Mesangial cell (primary cell): ENCODE measurements at places on chromosomes 4 and X. TPM values are rescaled to one million over a fixed set of nuclear protein-coding genes. Genes with fewer than 3 reads are reported as not detected.

Gene BEND2
- total RNA-seq, result not detected in 2 replicates

Gene SYNPO2
- 0.16 and 2.2 TPM in 2 replicates for total RNA-seq

Gene DKK2
- 0.76 and 0.98 TPM in 2 replicates for total RNA-seq

Gene GPR34
- total RNA-seq, result not detected in 2 replicates

Gene ZNF630
- 0.33 and 1.0 TPM in 2 replicates for total RNA-seq

Gene DUSP21
- total RNA-seq, result not detected in 2 replicates

Gene ARR3
- not detected in 2 replicates for total RNA-seq

Gene DDIT4L
- total RNA-seq, result 0.16 and 0.38 TPM in 2 replicates

Gene L1CAM
- 15.6 and 37.3 TPM in 2 replicates for total RNA-seq

Gene SPRY1
- 3.4 and 35.6 TPM in 2 replicates for total RNA-seq

Gene GPR119
- not detected in 2 replicates for total RNA-seq

Gene SPOCK3
- 0.98 and 2.2 TPM in 2 replicates for total RNA-seq

Gene HTN1
- not detected in 2 replicates for total RNA-seq

Gene PCYT1B
- 0.33 and 0.51 TPM in 2 replicates for total RNA-seq

Gene HSFX1
- total RNA-seq, result 0.13 and 0.81 TPM in 2 replicates

Gene ERAS
- not detected in 2 replicates for total RNA-seq

Gene SERPINA7
- not detected in 2 replicates for total RNA-seq

Gene TLR1
- under 0.01 and 0.49 TPM in 2 replicates for total RNA-seq

Gene CLDN34
- not detected in 2 replicates for total RNA-seq

Gene USP46
- total RNA-seq, result 8.5 and 8.8 TPM in 2 replicates

Gene ARMCX1
- 10.9 and 14.6 TPM in 2 replicates for total RNA-seq
